ENCODE measurements at places on chromosomes 3 and 15. TPM values are rescaled to one million over a fixed set of nuclear protein-coding genes. Genes with fewer than 3 reads are reported as not detected.

DNA sequence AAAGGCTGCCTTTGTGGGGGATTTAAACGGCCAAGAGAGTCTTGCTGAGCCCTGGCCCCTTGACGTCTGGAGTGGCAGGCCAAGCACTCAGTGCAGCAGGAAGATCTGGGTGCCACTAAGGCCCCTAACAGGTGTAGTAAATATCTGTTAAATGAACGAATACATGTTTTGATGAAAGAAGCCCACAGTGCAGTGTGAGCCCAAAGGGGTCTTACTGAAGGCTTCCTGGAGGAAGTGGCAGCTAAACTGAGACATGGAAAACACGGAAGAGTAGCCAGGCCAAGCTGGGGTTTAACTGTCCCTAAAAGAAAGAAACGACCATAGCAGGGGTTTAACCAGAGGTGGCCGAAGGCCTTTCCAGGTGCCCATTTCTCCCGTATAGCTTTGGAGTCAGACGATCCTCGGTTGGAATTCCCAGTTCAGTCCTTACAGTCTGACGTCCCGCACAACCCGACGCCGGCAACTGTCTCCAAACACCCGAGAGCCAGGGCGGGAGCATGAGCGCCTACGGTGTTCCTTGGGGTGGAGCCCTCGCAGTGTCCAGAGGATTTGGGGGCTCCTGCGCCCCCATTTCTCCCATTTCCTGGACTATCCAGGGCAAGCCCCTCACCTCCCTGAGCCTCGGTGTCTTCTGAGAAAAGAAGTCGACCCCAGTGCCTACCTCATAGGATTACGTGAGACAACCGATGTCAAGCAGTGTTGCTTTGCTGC, 910 bp upstream of the ABHD6 start:
- no peak for DNase-seq

RGMA gene
- polyA plus RNA-seq, result 37.5 TPM

LTF gene
- 2.9 TPM for polyA plus RNA-seq

PIERCE2 gene
- 6.4 TPM for polyA plus RNA-seq

ABHD14A gene
- 30.4 TPM for polyA plus RNA-seq

SLC6A20 gene
- polyA plus RNA-seq, result 0.03 TPM

- no peak for DNase-seq
Observed at GRCh38 chr15:40493089-40493840, 22.5 kb downstream of the CHST14 start.

GRCh38 chr15:80324545-80325080, 72.6 kb upstream of the CTXND1 start:
- no peak for DNase-seq

DNA sequence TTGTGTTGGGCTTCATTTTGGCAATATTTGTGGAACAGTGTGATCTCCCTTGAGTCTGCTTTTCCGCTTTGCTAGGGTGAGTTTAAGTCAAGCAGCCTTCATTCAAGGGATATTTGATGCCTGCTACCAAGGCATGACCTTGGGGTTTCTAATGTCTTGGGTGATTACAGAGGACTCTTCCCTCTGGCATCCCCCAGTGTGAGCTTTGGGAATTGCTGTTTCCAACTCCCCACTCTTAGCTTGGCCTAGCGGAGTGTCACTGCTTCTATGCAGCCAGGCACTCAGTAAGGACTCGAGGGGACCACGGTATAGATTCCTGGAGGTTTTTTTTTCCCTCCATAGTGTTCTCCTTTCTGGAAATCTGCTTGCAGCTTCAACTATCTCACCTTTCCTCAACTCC, 21.1 kb downstream of the GCNT3 start:
- DNase-seq, result no peak

- no peak for DNase-seq
Observed at GRCh38 chr3:124529826-124530571, 200.3 kb upstream of the UMPS start.

DNA sequence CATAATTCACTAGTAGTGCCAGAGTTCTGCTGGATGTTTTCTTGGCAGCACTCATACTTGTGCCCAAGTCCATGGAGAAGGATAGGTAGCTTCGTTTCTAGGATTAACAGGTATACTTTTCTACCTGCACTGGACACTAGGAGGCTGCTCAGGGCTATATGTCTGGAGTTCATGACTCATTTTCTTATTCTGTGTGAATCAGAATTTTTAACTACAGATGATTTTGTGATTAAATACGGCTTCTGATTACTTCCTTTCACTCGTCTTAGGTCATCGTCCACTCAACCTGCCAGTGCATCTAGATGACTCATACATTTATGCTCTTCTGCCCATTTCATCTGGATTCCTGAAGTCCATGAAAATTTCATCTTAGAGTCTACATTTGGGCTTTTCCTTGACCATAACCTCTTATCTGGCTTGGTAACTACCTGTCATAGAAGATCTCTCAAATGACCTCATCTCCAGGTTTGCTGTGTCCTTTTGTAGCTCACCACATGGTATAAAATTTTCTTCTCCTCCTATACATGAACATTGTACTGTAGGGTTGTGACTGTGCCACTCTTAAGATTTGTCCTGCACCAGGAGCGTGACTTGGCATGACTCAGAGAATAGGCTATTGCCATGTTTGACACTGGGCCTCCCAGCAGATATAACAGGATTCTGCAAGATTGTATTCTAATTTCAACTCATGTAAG, 66.7 kb upstream of the GCSAM start:
- no peak for DNase-seq

- no peak for DNase-seq
Observed at GRCh38 chr3:30319713-30320112, 286.7 kb upstream of the TGFBR2 start.

- DNase-seq, result no peak
Observed at GRCh38 chr3:27633224-27633545, 88.9 kb downstream of the EOMES start.

PARP15 gene
- polyA plus RNA-seq, result 0.41 TPM
